GM12891 (cell line): ENCODE measurements at places on chromosomes 11 and 22.

DNA sequence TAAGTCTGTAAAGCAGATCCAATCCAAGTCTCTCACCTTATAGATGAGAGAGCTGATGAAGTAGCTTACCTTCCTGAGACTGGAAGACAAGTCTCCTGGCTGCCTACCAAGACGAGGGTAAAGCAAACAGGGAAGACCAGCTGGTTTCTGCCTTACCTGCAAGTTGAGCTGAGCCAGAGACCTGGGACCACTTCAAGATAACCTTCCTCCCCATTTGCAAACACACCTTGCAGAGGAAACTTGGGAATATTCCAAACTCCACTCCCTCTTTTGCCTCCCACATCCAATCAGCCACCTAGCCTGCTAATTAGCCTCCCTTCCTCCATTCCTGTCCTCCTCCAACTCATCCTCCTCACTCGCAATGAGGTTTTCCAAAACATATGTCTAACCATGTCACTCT is 23.4 kb upstream of the ROBO3 start:
- DNase-seq, result no peak

GRCh38 chr11:2570211-2570811 is 125.5 kb downstream of the KCNQ1 start:
- DNase-seq, result no peak

GRCh38 chr11:11620921-11621572 is 758 bp downstream of the GALNT18 start:
- DNase-seq, result peak; percentile 14

- DNase-seq, result no peak
Observed at GRCh38 chr11:67119585-67120391, 725 bp downstream of the KDM2A start.

GRCh38 chr11:107257710-107258109 is 199.9 kb downstream of the CWF19L2 start:
- DNase-seq, result no peak

DNA sequence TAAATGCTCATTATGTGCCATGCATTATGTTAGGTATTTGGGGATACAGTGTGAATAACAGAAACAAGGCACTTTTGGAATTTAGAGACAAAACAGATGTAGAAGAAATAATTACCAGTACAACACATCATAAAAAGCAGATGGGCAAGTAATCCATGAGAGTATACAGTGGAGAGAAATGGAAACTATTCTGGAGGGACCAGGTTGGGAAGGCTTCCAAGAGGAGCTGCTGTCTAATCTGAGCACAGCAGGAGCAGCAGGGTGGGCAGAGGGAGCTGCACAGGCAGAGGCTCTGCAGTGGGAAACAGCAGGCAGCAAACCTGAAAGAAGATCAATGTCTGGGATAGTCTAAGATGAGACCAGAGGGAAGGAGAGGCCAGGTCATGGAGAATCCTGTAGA is 268.7 kb upstream of the CCDC90B start:
- DNase-seq, result no peak

- no peak for DNase-seq
Observed at GRCh38 chr11:95549301-95549700, 240.3 kb downstream of the FAM76B start.

DNA sequence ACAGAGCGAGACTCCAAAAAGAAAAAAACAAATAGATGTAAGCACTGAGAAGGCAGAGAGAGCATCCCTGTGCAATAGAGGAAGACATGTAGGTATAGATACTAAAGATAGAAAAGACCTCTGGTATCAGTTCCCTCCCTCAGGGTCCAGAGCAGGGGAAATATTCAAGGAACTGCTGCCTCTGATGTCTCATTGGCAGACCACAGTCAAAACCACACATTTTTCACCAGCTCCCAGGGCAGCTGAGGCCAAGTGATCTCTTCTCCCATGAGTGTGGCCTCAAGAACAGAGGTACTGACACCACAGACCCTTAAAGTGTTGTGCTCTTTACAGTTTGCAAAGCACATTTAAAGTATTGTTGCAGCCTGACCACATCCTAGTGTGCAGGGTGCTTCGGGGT is 288.5 kb downstream of the NTM start:
- DNase-seq, result peak; percentile 33

DNA sequence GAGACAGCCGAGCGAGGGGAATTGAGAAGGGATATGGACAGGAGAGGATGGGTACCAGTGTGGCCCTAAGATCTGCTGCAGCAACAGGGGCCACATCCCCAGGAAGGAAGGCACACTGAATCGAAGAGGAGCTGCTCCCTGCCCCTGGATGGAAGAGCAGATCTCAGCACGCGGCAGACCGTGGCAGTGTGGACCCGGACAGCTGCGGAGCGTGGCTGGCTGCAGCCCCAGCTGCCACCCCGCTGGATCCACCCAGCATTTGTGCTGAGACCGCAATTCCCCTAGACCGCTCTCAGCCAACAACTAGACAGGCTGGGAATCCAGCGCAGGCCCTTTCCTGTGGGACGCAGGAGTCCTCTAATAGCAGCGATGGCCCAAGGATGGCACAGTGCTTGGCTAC is 94.7 kb downstream of the NECTIN1 start:
- no peak for DNase-seq

GRCh38 chr11:41190437-41191082 is 268.9 kb downstream of the LRRC4C start:
- no peak for DNase-seq

DNA sequence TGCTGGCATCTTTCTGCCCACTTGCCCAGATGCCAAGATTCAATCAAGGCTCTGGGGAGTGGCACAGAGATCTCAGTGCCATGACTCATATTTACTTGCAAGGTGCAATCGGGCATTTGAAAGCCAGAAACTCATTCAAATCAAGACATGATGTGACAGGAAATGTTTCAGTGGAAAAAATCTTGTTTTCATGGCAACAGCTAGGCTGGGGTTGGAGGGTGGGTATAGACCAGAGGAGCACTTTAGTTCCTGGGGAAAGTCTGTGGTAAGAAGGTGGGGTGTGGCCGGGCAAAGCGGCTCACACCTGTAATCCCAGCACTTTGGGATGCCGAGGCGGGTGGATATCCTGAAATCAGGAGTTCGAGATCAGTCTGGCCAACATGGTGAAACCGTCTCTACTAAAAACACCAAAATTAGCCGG is 1.2 kb downstream of the MAJIN start:
- no peak for DNase-seq

DNA sequence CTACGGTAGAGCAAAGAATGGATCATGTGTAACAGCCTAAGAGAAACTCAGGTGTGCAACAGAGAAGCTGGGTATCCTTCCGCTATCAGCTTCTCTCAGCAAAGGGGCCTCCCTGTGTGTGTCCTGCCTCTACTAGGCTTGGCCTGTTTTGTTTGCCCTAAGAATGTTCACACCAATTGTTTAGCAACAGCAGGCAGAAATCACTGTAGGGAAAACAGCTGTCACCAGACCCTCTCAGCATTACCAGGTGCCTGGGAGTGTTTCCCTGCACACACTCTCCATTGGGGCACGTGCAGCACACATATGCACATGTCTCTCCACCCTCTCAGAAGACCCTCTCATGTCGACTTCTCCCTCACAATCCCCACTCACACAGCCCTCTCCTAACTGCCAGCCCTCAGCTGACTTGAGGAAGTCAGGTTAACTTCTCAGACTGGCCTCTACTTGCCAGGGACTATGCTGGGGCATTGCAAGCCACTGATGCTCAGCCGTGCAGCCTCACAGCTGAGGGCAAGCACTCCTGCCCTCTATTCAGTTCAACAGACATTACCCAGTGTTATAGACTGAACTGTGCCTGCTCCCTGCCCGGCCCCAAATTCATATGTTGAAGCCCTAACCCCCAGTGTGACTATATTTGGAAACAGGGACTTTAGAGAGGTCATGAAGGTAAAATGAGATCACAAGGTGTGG is 97.6 kb downstream of the TRIM29 start:
- DNase-seq, result no peak

GRCh38 chr11:119571311-119571710 is 148.3 kb upstream of the THY1 start:
- DNase-seq, result no peak

DNA sequence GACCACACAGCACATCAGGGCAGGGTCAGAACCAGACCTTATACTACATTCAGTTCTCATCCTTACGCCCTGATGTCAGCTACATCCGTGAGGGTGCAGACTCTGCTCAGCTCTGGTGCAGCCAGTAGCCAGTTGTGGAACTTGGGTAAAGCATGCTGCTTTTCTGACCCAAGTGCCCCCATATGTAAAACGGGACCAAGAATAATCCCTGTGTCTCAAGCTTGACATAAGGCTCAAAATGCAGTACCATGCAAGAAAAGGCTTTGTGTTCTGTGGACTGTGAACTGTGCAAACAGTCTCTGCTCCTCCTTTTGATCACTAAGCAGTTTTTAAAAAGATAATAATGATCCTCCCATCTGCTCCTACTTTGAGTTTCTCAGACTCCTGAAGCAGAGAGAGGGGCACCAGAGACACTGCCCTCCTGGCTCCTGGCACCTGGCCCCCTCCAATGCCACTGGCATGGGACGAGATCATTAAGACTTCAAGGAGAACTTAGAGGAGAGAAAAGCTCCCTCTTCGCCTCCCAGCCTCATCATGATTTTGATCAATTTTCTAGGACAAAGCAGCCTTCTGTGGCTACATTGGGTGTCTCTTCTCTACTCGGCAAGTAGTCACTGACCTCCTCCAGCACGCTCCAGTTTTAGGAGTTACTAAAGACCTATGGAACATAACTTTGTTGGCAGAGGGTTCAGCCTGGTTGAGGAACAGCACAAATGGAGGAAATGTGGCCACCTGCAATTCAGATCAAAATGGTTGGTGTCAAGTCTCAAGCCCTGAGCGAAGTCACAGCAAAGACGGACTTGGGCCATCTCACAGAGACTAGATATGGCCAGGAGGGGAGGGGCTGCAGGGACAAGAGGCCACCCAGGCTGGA is 23.9 kb downstream of the IL10RA start:
- no peak for DNase-seq

DNA sequence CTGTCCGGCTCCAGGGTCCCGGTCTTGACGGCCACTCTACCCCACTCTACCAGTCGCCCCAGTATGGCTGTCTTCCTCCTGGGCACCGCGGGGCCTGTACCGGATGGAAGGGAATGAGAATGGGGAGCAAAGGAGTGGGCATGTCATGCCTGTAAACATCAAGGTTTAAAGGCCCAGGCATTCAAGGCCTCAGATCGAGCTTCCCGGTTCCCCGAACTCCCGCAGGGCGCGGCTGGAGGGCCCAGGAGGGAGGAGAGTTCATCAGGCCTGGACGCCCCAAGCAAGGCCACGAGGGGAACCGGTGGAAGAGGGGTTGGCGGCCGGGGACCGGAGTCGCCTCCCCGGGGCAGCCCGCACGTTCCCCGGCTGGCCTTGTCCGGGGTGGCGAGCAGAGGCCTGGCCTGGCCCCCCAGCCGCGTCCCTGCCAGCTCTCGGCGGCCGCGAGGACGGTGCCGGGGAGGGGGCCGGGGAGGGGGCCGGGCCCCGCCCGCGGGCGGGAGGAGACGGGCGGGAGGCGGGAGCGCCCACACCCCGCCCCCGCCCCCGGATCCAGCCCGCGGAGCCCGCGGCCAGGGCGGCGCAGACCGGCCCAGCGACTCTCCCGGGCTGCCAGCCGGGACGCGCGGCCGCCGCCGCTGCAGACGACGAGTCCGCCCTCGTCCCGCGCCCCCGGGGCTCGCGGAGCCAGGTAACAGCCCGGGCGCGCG is at the start of gene CDC42EP1:
Gene CDC42EP1 (plus strand): TSS at position 580 of the 707 bp plus-strand sequence. CDS start 5,870 bp downstream, outside the sequence.
- no peak for DNase-seq

DNA sequence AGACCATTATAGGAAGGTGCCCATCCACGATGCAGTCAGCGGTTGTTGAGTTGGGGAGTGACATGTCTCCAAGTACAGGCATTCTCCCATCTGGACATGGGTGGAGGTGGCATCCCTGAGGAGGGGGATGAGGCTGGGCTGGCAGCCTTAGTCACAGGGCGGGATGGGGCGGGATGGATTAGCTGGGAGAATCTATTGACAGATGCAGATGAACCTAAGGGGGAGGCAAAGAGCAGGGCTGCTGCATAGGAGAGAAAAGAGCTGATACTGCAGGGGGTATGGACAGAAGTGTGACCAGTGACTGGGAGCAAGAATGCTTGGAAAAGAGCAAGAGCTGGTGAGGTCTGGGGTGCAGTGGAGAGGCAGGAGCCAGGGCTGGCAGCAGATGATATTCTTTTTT is 42.7 kb downstream of the SCN3B start:
- no peak for DNase-seq

- DNase-seq, result no peak
Observed at GRCh38 chr11:60953781-60954180, 1.8 kb upstream of the SLC15A3 start.

DNA sequence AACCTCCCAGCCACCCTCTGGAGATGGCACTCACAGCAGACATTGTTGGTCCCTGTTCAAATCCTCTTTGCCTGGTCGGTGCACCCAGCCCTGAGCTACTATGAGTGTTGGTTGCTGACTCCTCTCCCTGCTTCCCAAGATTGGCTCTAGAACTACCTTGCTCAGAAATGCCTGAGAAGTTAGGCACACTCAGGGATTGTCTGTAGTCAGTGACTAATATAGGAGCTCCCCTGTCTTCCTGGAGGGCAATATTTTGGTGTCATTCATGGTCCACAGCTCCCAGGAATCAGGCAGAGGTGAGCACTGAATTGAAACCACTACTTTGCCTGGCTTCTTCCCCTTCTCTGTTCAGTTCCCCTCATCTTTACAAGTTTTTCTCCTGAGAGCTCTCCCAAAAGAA is 325.9 kb downstream of the MIAT start:
- no peak for DNase-seq
